ENCODE measurements at places on chromosomes 4 and X.
A peak's percentile ranks its signal among the peaks of the same experiment; 100 is the strongest.

- DNase-seq: no peak
These were observed 2.7 kb downstream of the L1CAM start for GRCh38 chrX:153883163-153883843.

DNA sequence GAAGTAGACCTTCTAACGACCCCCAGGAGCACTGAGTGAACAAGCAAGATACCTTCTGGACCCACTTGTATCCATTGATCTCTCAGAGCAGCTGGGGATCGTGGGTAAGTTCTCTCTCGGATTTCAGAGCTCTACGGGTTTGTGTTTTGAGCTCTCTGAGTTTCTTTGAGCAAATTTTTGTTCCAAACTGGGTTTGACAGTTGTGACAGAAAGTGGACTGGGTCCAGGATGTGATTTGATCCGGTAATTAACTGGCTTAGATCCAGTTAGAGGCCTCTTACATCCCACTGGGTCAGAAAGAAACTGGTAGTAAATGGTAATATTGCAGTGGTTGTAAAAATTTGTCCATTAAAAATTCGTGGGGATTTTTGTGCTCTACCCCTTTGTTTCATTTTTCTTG lies 459.2 kb downstream of the INPP4B start:
- no peak for DNase-seq

GRCh38 chr4:145736241-145736831 lies 56.4 kb downstream of the C4orf51 start:
- DNase-seq: no peak

- no peak for DNase-seq
These were observed 169.2 kb downstream of the BMPR1B start for GRCh38 chr4:94926936-94927335.

GRCh38 chr4:5955201-5955821 lies 62.4 kb upstream of the CRMP1 start:
- no peak for DNase-seq

DNA sequence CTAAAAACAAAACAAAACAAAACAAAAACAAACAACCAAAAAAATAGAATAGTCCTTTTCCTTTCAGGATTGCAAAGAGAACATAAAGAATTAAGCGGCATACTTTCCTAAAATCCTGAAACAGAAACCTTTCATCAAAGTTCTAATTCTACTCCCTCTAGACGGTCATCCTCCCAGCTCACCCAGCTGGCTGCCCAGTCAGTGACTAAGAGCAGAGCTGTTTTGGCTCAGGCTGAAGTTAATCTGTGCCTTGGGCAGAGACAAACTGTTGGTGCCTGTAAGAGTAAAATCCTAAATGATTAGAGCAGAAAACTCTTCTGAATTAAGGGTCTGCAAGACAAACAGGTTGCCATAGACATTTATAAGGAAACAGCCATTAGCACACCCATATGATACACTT lies 17.6 kb upstream of the WAS start:
- peak; percentile 8 for DNase-seq

- DNase-seq: no peak
These were observed 205.8 kb upstream of the BOD1L1 start for GRCh38 chr4:13833171-13833804.

- peak; percentile 34 for DNase-seq
These were observed 789 bp downstream of the ARHGAP10 start for GRCh38 chr4:147732518-147733235.

DNA sequence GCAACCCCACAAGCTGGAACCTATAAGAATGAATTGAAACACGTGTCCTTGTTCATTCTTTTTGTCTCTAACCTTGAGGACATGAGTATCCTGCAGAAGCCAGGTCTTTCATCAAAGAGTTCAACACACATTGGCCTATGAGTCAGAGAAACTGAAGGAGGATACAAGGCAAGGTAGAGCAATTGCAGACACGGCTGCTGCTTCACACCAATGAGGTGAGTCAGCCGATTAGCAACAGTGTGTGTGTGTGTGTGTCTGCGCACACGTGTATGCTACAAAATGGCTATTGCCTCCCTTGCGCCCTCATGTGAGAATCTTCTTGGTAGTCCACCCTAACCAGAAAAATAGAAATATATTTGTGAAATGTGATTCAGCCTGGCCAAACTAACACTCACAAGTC lies 1477.7 kb upstream of the IGFBP7 start:
- DNase-seq: peak; percentile 0

- no peak for DNase-seq
These were observed 28.2 kb upstream of the SHROOM4 start for GRCh38 chrX:50842221-50842620.

DNA sequence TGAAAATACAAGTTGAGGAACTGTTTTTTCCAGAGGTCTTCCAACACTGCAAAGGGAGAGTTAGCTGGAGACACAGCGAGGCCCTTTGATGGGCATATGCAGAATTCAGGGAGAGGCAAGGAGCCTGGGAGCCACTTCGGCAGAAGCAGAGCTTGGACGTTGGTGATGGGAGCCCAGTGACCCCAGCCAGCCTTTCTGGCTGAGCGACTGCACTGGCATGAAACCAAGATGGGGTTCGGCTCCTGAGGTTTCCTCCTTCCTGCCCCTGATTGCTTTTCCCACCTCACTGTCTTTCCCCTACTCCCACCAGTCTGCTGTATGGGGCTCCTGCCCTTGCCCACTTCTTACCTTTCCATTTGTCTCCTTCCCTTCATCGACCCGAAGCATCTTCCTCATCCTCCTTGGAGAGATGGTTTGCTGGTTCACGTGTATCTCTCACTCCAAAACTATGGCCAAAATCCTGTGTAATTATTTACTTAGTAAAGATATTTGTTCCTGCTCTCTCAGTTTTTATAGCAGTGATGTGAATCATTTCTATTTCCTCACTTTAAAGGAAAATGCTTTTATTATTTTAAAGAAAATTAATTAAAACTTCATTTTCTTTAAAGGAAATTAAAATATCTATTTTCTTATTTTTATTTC lies 100.5 kb downstream of the NFKB1 start:
- DNase-seq: no peak

- no peak for DNase-seq
These were observed 1967.9 kb downstream of the C4orf33 start for GRCh38 chr4:131063878-131064277.

DNA sequence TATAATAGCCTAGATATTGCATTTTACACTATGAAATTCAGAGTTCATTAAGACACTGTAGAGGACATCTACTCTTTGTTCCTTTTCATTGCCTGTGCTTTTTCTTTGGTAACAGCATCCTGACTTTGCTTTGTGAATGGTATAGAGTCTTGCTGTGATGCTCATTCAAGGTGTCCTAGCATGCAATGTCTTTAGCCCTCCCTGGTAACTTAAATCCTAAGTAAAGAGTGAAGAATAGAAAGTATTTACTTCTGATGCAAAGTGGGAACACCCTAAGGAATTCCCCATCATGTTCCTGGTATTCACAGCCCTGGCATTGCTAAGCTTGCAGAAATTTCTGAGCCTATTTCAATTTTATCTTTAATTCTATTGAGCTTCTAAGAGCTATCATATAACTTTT lies 400.1 kb downstream of the FAT4 start:
- no peak for DNase-seq

- no peak for DNase-seq
These were observed 167.5 kb upstream of the BOD1L1 start for GRCh38 chr4:13794819-13795565.

GRCh38 chr4:23114538-23114937 lies 421.8 kb downstream of the GBA3 start:
- no peak for DNase-seq

- DNase-seq: no peak
These were observed 319.6 kb upstream of the BMP3 start for GRCh38 chr4:80710748-80711451.

GRCh38 chr4:172404676-172405075 lies 591.5 kb downstream of the GALNTL6 start:
- no peak for DNase-seq

DNA sequence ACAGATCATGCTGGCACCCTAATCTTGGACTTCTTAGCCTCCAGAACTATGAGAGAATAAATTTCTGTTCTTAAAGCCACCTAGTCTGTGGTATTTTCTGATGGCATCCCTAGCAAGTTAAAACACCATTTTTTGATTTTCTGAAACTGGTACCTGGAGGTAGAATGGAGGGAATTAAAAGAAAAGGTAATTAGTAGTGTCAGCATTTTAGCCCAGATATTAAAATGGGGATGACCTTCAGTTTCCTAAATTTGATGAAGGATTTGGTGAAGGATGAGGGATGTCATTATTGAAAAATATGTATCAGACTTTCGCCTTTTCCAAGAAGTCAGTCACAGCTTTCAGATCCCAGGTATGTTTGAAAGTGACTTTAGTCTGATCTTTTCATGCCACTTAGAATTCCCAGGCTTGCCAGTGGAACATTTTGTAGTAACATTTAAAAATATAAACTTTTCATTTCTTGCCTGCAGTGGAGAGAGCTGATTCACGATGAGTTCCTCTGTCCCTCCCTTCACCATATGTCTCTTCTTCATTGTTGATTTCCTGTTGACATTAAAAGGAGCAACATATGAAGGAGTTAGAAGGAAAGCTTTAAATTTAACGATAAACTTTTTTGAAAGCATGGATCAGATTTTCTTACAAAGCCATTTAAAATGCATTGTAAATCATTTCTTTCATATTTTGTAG lies 169.4 kb downstream of the SLIT2 start:
- no peak for DNase-seq

GRCh38 chrX:57951666-57952319 lies 41.5 kb upstream of the ZXDA start:
- DNase-seq: no peak

DNA sequence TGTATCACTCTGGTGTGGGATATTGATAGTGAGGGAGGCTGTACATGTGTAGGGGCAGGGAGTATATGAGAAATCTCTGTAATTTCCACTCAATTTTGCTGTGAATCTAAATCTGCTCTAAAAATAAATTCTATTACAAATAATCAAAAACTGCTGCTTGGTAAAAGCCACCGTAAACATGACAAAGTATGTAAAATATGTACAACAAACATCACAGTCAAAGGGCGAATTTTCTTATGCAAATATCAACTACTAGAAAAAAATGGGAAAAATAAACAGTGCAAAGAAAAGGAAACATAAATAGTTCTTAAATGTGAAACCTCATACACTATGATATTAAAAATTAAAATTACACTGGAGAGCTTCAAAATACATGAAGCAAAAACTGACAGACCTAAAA lies 105.1 kb upstream of the DCLK2 start:
- no peak for DNase-seq

DNA sequence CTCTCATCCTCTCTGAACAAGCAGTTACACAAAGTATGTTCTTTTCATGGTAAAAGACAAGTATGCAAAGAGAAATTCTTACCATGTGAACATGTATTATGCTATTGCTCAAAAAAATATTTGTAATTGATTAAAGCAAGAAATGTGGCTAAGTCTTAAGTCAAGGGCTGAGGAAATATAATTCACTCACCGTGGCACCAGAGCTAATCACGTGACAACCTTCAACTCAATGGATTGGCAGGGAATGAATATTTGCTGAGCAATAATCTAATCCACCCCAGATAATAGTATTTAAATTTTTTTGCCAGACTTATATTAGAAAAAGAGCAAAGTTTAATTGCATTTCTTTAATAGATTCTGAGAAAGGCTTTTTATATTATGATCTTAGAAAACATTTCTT lies 310.2 kb downstream of the HS3ST1 start:
- no peak for DNase-seq

DNA sequence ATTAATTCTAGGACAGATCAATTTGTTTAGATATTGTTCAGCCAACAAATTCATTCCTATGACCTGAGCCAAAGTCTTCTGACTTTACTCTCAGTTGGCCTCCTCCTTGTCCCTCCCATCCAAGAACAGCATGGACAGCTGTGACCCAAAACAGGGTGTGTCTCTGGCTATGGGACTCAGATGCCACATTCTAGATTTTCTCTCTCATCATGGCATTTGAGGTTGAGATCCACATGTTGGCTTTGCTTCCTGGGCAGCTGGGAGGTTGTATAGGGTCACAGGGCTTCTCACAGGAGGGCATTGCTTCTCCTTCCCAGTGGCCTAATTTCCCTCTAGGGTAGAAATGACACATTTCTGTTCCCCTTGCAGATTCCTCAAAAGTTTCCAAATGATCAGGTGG lies 22.6 kb upstream of the EGF start:
- no peak for DNase-seq

- DNase-seq: no peak
These were observed 661.5 kb upstream of the FRG1 start for GRCh38 chr4:189279188-189279587.

DNA sequence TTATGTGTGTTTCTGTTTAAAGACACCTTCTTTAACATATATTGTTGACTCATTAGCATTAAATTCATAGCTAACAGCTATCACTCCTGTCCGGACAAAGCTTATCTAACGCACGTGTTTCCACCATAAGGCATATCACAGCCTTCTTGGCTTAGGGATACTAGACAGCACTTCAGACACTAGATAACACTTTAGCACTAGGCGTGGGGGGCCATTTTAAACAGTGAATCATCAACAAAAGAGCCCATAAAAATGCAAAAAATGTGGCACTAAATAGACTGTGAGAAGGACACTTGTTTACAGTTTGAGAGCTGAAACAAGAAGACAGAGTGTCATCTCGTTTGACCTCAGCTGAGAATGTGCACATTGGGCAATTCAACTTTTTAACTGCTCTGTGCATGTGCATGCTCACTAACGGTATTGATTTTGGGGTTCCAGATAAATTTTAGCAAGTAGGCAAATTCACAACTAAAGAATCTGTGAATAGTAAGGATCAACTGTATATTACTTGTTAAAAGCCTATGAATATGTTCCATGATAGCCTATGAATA lies 58.9 kb upstream of the RAI2 start:
- DNase-seq: no peak

DNA sequence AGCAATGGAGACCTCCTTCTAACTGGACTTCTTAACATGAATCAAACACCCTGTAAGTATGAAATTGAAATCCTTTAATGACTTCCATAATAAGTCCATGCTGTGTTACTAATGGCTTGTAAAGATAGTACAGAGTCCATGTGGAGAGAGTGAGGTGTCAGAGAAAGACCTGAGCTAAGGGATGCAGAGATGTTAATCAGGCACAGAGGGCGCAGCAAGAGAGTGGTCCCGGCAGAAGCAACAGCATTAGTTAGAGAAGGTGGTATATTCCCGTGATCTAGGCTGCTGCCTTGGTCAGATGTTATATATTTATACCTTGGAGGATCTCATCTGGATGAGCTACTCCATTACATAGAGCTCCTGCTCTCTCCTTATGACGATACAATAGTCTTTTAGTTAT lies 295.3 kb downstream of the LDB2 start:
- DNase-seq: no peak

GRCh38 chr4:123133397-123134050 lies 211.1 kb upstream of the NUDT6 start:
- no peak for DNase-seq

Data from amniotic epithelial cell (primary cell).